ENCODE measurements at places on chromosomes 12 and 14.

- DNase-seq = no peak
Observed at GRCh38 chr12:29744365-29744764, 39.4 kb downstream of the TMTC1 start.

DNA sequence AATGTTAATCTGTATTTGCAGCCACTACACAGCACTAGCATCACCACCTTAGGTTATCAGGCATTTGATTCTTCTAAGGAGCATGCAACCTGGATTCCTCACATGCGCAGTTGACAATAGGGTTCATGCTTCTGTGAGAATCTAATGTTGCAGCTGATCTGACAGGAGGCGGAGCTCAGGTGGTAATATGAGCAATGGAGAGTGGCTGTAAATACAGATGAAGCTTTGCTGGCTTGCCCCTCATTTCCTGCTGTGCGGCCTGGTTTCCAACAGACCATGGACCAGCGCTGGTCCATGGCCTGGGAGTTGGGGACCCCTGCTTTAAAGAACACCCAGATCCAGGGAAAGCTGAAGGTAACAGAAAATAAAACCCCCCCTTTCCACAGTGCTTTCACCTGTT is 51.0 kb downstream of the TMX1 start:
- no peak for DNase-seq

DNA sequence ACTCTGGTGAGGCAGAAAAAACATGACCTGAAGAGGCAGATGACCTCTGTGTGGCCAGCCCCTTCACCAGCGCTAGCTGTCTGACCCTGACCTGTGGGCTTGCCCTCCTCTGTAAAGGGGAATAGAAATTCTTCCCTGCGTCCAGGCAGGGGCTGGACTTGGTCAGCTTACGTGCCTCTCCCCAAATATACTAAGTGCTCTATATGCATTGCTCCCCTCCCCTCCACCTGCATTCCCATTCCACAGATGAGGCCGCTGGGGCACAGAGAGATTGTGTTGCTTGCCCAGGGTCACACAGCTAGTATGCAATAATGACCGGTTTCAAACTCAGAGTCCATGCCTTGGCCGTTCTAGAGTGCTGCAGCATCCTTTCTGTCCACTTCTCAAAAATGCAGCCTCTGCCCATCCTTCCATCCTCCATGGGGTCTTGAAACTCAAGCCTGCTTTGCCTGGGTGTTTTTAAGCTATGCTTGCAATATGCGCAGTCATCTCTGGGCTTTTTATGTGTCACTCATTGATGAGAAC is 303.9 kb downstream of the CACNA1C start:
- no peak for DNase-seq

- no peak for DNase-seq
Observed at GRCh38 chr12:97556302-97556779, 93.7 kb downstream of the RMST start.

DNA sequence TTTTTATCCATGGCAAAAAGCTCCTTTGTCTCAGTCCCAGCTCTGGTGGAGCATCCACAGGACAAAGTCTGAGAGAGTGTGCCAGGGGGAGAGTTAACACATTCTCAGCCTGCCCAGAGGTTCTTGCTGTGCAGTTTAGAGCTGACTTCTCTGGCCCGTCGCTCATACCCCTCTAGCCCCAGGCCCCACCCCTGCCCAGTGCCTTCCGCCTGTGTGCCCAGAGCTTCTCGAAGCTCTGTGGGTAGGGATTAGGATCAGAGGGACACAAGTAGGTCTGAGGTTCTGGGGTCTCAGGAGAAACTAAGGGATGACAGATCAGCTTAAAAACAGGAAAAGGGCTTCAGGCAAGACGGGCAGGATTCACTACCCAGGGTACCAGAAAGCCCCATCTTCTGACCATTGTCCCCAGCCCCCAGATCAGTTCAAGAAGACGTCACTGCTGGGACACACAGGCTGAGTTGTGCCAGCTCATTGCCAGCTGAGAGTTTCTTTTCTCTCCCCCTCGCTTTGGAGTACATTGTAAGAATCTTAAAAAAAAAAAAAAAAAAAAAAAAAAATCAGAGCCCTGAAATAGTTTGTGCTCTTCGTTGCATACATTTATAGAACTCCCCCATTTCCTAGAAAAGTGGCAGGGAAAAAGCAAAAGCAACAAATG is 127.0 kb downstream of the GCH1 start:
- no peak for DNase-seq

All from CD4-positive, alpha-beta T cell (primary cell).